ENCODE measurements at places on chromosomes 7 and 10.
A peak's percentile ranks its signal among the peaks of the same experiment; 100 is the strongest.

DNA sequence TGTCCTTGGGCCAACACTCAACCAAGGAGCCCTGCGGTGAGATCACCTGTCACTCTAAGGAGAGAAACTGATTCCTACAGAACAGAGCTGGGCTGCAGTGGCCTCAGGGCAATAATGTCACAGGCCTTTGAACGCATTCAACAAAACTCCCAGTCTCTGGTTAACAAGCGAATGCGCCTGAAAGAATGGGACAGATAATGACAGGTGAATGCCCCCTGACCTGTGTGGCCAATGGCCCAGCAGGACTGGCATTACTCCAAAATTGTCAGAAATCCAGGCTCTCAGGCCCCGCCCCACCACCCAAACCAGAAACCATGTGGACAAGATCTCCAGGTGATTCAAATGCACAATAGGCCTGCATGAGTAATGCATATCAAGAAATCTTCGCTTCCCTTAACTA, 277.7 kb upstream of the KLF6 start:
- DNase-seq: no peak

GRCh38 chr10:68330852-68331454, 911 bp upstream of the HNRNPH3 start:
- peak; percentile 56 for DNase-seq

DNA sequence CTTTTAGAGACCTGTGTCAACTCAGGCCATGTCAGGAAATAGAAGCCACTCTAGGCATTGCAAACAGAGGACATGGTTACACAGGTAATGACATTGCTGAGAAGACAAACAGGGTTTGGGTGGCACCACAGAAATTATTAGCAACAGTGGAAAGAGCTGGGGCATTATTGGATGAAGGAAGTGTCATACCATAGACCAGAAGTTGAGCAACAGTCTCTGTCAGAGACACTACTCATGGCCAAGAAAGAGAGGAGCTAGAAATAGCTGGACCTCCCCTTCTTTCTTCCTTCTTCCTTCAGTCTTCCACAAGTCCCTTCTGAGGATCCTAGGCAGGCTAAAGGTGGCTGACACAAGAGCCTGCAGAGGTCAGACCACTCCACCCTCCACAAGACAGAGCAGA, 4.2 kb upstream of the LIPA start:
- no peak for DNase-seq

GRCh38 chr10:66353422-66353821, 572.4 kb upstream of the LRRTM3 start:
- no peak for DNase-seq

Measured in NCI-H510A treated with DMSO at 0.1 percent for 48 hours (cell line).